ENCODE measurements at places on chromosomes 7 and 10.

GRCh38 chr7:17682586-17682985 is 257.7 kb downstream of the SNX13 start:
- no peak for DNase-seq

DNA sequence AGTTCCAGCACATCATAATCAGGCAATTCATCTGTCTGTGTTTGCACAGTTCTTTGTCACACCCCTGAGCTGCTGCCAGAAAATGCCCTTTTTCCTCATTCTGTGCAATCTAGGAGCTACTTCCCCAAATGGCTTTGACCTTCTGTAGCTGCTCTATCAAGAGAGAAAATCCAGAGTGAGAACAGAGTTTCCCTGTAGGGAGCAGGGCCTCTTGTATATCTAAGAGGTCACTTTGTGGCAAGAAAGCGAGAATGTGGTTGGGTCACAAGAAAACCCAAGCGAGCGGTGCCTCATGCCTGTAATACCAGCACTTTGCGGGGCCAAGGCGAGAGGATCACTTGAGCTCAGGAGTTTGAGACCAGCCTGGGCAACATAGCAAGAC is 24.3 kb downstream of the SLC29A3 start:
- peak; percentile 55 for DNase-seq

DNA sequence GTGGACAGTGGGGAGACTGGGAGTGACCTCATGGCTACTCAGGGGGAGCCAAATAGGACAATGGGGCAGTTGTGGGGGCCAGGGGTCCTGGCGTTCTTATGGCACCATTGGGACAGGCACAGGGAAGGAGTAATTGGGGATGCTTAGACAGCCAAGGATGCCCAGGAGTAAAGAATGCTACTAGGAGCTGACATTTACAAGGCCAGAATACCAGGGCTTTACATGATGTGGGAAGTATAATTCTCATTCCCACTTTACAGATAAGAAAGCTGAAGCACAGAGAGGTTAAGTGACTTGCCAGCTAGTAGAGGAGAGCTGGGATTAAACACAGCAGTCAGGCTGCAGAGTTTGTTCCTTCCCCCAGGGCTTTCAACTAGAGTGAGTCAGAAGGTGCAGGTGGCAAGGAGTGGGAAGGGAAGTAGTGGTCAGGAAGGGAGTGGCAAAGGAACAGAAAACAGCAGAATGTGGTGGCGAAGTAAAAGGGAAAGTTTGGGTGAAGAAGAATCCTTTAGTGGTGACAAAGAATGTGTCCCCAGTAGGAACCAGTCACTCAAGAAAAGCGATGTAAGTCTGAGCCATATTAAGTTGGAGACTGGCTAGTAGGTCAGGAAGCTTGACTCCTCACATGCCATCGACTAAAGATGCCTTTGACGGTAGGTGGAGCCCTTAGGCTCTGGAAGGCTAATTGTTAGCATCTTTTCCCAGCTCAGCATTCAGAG is 32.8 kb downstream of the CPVL start:
- DNase-seq, result peak; percentile 73

DNA sequence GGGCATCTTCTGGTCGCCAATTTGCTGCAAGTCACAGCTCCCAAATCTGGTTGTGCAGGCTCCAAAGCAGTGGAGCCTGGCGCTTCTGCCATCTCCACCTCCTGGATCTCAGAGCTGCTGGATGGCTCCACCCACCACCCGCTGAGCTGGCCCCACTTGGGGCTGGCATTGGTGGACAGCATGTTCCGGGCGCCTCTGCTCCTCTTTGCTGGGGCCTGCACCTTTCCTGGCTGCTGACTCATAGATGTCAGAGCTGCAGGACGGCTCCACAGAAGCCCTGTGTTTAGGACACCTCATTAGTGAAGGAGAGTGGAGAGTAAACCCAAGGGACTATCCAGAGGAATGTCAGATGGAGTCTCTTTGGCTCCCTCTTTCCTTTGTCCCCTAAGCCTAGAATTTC is 27.4 kb downstream of the MAPK8 start:
- no peak for DNase-seq

DNA sequence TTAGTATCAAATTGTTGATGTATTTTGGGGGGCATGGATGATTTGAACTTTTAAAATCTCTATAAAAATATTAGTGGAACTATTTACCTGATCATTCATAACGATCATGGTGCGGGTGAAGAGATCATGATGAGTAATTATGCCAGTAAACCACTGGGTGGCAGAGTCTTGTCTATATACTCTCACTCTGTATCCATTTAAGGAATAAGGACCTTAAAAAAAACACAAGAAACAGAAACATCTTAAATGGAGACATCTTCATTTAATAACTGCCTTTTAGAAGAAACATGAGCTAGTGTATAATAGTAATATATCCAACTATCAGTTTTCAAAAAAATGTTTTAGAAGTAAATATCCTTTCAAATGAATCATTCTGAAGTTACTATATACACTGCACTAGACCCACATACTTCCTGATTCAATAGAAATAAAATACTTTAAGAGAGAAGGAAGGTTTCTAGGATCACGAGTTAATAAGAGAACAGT is 84.0 kb downstream of the NRBF2 start:
- DNase-seq, result peak; percentile 76

GRCh38 chr7:51242881-51243518 is 73.6 kb downstream of the COBL start:
- no peak for DNase-seq

DNA sequence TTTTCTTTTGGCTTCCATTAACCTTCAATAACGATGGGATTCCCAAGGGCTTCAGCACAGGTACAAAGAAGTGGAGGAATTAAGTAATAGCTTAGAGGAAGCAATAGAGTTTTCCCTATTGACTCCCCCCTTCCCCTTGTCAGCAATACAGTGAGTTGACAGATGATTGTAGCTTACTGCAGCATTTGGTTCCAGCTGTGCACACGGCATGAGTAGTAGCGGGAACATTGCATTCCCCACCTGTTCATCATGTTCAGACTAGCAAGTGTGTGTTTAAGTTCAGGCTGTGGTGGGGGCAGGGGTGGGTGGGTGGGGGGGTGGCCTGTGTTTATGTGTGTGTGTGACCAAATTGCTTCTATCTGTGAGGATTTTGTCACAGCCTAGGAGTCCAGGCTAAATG is 4.6 kb upstream of the ADRA2A start:
- no peak for DNase-seq

DNA sequence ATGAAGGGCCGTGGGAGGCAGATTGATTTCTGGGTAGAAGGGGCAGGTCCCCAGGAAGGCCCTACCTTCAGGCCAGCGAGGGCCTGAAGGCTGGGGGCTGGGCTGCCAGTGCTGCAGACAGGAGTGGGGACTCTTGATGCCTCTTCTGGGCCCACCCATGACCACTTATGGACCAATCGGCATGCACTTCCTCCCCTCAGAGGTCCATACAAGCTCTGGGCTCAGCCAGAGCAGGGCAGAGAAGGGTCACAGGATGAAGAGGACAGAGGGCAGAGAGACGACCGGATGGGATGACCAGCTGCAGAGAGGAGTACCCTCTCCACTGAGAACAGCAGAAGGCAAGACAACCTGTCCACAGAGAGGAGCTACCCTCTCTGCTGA is 120.1 kb downstream of the DYNC2I1 start:
- peak; percentile 12 for DNase-seq

DNA sequence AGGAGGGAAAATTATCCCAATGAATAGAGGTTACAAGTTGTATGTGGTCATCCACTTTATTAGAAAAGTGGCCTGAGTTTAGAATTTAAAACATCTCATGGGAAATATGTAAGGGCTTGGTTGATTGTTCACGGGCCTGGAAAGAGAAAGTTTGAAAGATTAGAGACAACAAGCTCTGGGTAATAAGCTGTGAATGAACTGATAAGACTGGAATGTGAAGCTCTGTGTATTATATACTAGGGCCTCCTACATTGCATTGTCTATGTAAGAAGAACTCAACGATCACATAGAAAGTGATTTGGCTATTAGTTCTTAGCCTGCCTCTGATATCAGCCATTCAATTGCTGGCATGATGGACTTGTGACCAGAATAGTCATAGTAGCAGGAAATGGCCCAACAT is 199.2 kb upstream of the MAGI2 start:
- DNase-seq, result no peak

DNA sequence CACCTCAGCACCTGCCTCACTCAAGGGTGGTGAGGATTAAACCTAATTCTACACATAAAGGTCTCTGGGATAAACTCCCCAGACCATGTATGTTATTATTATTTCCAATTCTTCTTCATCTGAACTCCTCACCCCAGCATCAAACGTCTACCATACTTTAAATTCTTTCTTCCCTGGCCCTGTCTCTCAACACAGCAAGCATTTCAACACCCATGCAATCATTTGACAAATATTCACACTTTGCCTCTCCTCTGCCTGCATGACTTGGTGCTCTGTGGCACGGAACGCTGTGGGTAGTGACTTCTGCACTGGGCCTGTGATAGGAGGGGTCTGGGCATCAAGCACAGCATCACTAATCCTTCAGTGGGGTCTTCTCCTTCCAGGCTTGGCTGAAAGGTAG is 490.8 kb downstream of the TNS3 start:
- DNase-seq, result no peak

- peak; percentile 35 for DNase-seq
These were observed 615 bp upstream of the CNTNAP2 start for GRCh38 chr7:146115851-146116520.

DNA sequence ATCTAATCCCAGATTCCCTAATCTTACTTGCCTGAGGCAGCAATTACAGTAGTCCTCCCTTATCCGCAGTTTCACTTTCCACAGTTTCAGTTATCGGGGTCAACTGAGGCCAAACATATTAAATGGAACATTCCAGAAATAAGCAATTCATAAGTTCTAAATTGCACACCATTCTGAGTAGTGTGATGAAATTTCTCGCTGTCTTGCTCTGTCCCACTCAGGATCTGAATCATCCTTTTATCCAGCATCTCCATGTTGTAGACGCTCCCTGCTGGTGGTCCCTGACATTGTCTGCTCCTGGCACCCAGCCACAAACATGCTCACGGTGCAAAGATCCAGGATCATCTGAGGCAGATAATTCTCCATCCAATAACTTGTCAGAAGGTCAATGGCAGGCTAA is 128.7 kb upstream of the CXCL12 start:
- DNase-seq, result no peak

DNA sequence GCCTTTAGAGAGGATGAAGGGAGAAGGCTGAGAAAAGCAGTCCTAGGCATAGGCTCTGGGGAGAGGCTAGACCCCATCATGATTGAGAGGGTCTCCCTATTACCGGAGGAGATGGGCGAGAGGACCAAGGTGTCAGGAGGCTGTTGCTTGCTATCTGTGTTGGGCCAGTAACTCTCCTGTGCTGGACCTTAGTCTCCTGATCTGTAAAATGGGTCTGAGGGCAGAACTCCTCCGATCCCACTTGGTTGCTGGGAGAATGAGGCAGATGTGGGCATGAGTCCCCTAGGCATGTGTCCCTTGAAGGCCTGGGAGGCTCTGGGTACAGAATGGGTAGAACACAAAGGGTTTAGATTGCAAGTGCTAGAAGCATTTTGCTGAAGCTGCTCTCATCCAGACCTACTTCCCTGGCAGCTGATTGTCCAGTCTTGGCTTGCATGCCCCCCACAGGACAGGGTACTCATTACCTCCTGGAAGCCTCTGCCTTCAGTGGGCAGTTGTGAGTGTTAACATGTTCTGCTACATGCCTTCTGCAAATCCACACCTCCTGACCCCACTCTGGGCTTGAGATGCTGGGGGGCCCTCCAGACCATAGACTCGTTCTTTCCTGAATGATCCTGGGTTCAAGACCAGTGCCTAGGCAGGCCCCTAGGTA is 4.4 kb downstream of the ZMIZ1 start:
- peak; percentile 39 for DNase-seq
